NCI-H2171 treated with DMSO at 0.1 percent for 48 hours (cell line): ENCODE measurements at places on chromosomes 7 and 10.

DNA sequence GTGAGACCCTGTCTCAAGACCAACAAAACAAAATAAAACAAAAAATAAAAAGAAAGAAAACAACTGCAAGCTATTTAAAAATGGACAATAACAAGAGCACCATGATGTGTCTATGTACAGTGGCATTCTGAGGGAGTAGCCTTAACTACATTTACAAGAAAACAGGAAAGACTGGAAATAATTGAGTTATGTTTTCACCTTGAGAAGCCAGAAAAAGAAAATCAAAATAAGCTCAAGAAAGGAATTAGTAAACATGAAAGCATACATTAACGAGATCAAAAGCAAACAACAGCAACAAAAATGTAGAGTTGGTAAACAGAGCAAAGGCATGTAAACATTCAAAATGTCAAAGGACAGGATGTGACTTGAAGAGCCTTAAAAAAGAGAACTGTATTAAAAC is 36.7 kb downstream of the TEX36 start:
- no peak for DNase-seq

DNA sequence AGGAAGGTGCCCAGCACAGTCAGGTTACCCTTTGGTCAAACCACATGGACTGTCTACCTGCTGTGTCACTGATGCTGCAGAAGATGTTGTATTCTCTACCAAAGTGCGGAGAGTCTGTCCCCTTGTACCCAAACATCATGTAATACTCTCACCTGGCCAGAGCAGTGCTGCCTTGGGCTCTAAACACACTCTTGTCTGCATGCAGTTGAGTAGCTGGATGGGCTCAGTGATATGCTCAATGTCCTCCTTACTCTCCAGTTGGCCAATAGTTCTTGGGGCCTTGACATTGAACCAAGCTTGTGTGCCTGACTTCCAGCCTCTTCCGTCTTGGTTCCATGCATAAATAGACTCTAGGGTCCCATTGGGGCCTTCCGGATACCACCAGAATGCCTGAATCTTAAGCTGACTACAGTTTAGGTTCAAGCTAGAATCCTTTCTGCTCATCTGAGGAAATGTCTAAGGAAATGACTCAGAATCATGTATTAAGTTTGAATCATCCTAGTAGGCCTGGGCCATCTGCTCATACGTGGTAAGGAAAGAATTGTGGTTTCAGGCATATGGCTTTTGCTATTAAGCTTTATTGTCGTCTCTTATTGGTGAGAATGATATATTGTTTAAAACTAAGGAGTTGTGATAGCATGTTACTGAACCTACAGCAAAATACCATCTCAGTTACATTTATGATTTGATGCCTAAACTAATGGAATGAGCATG is 118.0 kb downstream of the OTUD1 start:
- no peak for DNase-seq

- DNase-seq = no peak
Measured at GRCh38 chr7:155287284-155287935, 10.3 kb upstream of the INSIG1 start.

DNA sequence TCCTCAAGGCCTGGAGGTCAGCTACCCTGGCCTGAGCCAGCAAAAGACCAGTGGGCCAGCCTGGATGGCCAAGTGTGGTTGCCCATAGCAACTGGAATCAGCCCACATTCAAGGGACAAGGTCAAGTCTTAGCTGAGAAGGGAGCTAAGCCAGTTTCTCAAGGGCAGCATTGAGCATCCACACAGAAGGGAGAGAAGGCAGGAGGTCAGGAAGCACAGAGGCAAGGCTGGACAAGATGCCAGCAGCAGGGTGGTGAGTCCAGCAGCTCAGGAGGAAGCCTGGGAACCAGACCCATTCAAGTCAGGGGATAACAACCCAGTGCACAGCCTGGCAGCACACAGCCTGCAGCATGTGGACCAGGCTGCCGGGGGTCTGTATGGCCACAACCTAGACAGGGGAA is 54.0 kb upstream of the ZMIZ1 start:
- DNase-seq = no peak

DNA sequence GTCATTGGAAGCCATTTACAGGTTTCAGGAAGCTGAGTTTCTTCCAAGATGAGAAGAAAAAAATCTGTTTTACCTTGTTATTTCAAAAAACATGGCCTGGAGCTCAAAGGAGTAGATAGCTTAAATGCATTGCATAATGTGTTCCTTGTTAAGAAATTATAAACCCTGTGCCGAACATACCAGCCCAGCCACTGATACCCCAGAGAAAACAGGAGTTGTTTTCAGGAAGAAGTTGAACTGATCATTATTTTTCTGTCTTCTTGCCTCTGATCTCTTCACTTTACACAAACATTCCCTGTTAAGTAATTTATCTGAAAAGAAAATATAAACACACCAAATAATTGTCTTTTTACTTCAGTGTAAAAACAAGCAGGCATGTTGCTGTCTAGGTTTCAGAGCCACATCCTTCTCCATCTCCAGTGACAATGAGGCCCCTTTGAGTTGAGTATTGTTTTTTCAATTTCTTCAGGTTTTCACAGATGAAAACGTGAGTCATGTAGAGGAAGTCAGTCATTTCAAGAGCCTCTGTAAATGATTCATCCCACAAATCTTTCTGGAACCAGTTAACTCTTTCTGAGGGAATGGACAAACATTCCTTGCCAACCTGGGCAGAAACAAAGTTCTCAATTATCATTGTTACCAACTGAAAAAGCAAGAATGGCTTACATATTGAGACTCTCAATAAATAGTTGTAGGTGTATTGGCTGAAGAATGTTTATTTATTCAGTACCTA is 244.2 kb downstream of the IPMK start:
- DNase-seq = no peak
